ENCODE measurements at places on chromosomes 7 and 10. TPM values are rescaled to one million over a fixed set of nuclear protein-coding genes. Genes with fewer than 3 reads are reported as not detected.

GRCh38 chr7:140146574-140146973 lies 30.2 kb downstream of the KDM7A start:
- peaks cover 7% of the 10 kb centered on the region for H3K4me1 ChIP-seq
- DNase-seq = no peak
- no peaks in the 10 kb centered on the region for H3K27me3 ChIP-seq
- no peak overlapping the region for H3K4me3 ChIP-seq

Gene RPS24
- total RNA-seq = 2,086 TPM

Gene IFIT1B
- total RNA-seq = not detected

Gene ADIRF
- not detected for total RNA-seq

GRCh38 chr10:100662067-100662466 lies 83.3 kb upstream of the PAX2 start:
- no peak overlapping the region for H3K27ac ChIP-seq
- H3K27me3 ChIP-seq = peaks cover 66% of the 10 kb centered on the region
- peaks cover 4% of the 10 kb centered on the region for H3K4me1 ChIP-seq
- H3K4me3 ChIP-seq = no peak overlapping the region
- no peak for DNase-seq

Measured in activated CD4-positive, alpha-beta T cell treated with anti-CD3 and anti-CD28 coated beads, Interleukin-2, amount 10 ng/mL, durations not matched to agents 7 days and 5 days (primary cell).